ENCODE measurements at places on chromosomes 6 and 20.

DNA sequence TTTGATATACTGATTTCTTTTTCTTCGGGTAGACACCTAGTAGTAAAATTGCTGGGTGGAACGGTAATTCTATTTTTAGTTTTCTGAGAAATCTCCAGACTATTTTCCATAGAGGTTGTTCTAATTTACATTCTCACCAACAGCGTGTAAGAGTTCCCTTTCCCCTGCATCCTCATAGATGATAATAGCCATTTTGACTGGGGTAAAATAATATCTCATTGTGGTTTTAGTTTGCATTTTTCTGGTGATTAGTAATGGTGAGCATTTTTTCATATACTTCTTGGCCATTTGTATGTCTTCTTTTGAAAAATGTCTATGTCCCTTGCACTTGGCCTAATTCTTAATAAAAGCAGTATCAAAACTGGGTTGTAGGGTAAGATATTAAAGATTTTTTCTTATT is 148.9 kb upstream of the SIM1 start:
- DNase-seq, result no peak

DNA sequence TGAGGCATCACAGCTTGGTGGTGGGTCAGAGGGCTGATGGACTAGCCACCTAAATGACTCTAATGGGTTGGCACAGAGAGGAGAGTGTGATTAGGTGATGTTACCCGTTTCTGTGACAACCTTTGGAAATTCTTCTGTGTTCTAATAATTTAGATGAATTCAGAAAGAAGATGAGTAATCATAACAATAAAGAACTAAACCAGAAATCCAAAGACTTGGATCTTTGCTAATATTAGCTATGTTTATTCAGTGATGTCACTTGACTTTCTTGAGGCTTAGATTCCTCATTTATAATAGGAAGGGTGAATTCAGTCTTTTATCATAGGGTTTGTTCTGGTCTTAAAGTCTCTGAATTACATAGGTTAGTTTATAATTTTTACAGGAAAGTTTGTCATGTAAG is 19.9 kb downstream of the CRYBG1 start:
- no peak for DNase-seq

DNA sequence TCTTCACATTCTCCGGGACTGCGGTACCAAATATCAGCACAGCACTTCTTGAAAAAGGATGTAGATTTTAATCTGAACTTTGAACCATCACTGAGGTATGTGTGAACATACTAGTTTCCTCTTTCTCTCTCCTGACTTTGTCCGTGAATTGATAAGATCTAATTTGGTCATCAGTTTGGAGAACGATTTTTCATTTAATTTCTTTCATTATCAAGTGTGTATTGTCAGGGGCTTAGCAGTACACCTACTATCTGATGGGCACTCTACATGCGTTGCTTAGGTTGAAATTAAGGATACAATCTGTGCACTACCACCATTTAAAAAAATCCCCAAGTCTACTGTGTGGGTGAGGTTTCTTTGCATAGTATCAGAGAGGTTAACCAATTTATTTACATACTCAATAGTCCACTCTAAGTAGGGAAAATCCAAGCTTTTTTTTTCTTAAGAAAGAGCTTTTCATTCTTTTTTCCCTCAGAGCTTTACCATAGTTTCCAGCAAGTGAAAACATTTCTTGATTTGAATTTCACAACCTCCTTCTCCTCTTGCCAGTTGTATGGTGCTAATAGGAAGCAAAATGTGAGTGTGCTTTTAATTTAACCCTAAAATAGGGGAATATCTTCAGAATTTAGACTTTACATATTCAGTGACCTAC is 105.4 kb upstream of the ESR1 start:
- no peak for DNase-seq

DNA sequence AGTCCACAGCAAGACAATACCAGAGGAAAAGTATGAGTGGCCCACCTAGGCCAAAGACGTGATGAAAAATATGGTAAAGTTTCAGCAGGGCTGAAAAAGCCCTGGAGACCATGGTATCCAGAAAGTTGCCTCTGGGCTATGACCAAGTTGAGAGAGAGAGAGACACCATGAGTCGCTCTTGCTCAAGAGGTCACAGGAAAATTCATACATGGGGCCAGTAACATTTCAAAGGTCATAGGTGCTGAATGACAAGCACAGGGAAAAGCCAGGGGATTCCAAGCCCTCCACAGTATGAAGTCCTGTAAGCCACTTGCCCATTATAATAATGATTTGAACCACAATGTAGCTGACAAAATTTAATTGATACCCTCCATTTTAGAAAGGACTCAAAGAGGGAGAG is 657.7 kb upstream of the CITED2 start:
- no peak for DNase-seq

- DNase-seq, result no peak
Measured at GRCh38 chr6:20479060-20479459, 55.2 kb upstream of the CDKAL1 start.

DNA sequence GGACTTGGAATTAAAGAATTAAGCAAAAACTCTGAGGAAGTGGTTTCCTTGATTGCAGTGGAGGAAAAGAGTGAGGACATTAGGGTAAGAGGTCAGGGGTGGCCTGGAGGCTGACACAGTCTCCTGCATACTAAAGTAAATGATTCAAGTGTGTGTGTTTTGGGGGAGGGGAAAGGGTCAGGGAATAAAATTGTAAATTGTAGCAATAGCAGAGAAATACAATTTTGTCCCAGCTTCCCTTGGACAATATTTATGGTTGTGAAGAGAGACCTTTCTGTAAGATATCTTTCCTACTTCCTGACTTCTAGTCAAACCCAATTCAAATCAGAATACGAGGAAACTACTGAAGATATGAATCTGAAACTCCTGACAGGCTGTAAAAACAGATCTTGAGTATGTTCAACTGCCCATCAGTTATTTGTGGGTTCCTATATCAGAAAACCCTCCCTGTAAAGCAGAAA is 143.4 kb upstream of the HMGN3 start:
- DNase-seq, result no peak

DNA sequence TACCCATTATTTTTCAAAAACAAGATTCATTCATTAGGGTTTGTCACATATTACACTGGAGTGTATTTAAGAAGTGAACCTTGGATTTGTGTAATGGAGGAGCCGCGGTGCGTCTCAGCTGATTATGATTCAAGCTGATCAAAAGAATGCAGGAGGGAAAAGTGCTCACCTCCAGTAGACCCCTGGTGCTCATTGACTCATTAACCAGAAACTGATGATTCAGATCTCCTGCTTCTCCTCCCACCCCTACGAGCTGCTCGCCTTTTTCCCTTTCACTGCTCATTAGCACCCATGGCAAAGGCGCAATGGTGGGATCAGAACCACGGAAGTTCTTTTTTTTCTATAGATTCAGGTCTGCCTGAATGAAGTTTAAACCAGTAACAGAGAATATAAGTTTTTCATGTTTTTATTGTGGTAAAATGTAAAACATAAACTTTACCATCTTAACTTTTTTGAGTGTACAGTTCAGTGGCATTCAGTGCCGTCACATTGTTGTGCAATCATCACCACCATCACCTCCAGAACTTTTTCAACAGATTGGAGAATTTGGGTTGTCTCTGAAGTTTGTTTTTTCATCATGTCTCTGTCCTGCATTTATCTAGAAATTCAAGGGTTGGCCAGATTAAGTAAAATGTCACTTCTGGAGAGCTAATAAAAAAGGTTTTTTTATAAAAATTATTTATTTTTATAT is 101.6 kb downstream of the LINC00237 start:
- DNase-seq, result no peak

- no peak for DNase-seq
Measured at GRCh38 chr6:21831521-21832291, 238.2 kb downstream of the SOX4 start.

DNA sequence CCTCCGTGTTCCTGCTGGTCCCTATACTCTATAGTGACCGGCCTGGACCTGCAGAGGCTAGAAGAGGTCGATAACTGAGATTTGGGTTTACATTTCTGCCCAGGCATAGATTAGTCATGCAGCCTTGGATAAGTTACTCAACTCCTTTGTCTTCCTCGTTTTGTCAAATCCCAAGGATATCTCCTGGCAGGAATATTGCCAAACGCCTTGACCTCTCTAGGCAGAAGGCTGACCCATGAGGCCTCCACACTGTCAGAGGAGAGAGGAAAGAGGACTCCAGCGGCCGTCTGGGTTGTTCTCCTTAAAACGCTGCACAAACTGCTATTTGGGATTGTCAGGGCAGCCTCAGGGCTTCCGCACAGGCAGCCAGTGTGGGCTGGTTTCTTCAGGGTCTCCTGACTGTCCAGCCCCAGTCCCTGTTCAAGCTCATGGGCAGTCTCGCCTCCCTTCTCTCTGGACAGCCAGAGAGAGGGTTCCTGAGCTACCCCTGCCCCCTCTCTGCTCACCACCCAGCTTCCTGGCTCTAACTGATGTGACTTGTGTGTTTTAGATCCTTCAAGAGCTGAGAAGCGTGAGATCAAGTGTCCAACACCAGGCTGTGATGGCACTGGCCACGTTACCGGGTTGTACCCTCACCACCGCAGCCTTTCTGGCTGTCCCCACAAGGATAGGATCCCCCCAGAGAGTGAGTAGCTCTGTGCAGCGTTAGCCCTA is 44.7 kb upstream of the PCMTD2 start:
- no peak for DNase-seq

GRCh38 chr6:93496548-93496947 is 77.2 kb upstream of the EPHA7 start:
- DNase-seq, result no peak

DNA sequence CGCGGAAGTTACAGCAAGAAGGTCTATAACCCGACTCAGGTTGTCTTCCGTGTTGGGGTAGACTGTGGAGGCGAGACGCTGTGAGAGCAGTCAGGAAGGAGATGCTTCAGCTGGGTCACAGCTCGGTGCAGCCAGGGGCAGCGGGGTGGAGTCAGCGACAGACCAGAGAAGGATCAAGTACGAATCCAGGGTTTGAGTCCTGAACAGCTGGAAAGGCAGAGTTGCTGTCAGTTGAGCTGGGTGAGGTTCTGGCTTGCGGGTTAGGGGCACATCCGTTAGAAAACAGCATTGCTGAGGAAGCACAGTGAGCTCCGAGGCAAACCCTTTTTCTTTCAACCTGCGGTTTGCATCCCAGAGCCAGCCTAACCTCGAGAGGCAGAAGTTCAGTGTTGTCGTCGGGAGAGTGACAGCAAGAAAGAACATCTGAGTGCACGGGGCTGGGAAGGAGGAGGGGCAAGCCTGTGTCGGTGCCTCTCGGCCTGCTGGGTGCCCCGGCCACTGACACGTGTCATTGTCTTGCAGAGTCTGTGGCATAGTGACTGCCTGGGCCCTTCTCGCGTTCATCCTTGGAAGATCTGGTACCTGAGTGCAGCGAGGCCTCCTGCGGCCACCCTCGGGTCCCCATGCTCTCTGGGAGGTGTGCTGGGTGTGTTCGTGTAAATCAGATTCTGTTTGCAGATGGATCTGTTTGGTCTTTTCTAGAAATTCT is 20.0 kb downstream of the PNLDC1 start:
- DNase-seq, result peak; percentile 15

DNA sequence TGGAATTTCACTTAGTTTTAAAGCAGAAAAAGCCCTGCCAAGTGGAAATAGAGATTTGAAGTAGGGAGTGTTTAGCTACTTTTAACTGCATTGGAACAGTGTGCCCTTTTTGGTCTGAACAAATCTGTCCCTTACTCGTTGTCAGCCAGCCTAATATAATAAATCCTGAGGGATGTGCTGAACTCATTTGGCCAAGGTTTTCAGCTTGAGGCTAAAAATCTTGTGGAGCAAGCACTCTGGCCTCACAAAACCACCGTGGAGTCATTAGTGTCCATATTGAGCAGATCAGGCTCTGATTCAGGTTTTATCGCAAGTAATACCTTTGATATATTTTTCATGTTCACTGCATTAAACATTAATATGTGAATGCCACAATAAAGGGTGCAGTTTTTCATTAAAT is 383.5 kb downstream of the FRK start:
- DNase-seq, result no peak

GRCh38 chr6:79465381-79465780 is 71.8 kb downstream of the LCA5 start:
- no peak for DNase-seq

- DNase-seq, result no peak
Measured at GRCh38 chr6:131861381-131861780, 53.6 kb downstream of the ENPP1 start.

DNA sequence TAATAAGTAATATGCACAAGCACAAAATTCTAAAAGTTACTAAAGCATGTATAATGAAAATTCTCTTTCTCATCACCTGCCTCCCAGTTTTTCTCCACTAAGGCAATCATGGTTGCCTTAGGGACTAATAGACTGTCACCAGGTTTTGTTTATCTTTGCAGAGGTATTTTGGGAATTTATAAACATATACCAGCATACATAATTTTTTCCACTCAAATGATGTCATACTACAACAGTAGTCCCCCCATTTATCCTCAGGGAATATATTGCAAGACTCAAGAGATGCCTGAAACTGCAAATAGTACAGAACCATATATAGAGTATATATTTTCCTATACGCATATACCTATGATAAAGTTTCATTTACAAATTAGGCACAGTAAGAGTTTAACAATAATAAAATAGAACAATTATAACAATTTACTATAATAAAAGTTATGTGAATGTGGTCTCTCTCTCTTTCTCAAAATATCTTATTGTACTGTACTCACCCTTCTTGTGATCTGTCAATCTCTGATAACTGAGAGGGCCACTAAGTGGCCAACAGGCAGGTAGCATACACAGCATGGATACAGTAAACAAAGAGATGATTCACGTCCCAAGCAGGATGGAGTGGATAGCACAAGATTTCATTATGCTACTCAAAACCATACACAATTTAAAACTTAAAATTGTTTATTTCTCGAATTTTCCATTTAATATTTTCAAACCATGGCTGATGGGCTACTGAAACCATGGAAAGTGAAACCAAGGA is 19.7 kb downstream of the RBL1 start:
- DNase-seq, result no peak

All from stimulated activated CD4-positive, alpha-beta T cell treated with anti-CD3 and anti-CD28 coated beads, Interleukin-4, amount 100 ng/mL, for 4 hours (primary cell).